HepG2 (cell line): ENCODE measurements at places on chromosomes 6 and 20.

GRCh38 chr20:50368813-50369224 lies 141.4 kb upstream of the PTPN1 start:
- H3K36me3 ChIP-seq: no peaks in the 10 kb centered on the region
- peaks cover 94% of the 10 kb centered on the region for H3K4me1 ChIP-seq
- peak overlapping the region; percentile 61 for H3K27ac ChIP-seq
- H3K4me3 ChIP-seq: peak overlapping the region; percentile 60
- 0 out of 3 replicates have a peak, but pooled peaks cover 1% of the 10 kb centered on the region for H3K27me3 ChIP-seq

DNA sequence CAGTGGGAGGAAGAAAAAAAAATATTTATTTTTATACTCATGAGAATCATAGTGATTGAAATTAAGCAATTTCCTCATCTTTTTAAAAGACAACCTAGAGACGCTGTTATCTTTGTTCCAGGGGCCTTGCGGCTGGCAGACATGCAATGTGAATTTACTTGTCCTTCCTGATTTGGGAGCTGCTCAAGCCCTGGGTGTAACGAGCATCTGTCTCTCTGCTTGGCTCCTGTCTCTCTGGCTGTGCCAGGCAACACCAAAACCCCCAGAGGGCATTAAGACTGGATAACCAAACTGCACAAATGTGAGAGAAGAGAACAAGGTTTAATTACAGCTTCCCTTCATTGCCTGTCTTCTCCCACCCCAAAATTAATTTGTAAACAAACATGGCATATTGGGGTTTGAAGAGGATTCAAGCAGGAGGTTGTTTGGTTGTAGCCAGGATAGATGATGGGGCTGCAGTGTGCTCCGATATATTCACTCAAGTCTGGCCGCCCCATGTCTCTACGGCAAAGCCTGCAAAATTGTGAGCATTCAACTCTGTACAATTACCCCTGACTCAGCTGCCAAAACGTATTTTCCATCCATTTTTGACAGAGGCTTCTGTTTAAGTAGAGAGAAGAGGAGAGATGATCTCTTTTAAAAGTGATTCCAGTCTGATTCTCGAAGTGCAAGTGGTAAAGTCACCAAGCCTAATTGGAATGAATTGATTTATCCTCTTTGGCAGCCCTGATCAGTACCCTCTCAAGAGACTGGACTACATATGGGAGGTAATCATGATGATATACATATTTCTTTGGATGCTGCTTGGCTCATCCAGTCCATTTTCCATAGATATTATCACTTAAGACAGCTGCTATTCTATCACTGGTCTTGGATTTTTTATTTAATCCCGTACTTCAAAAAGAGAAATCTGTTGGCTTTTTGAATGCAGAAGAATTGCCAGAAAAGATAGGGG lies 170.2 kb downstream of the SLC24A3 start:
- no peaks in the 10 kb centered on the region for H3K36me3 ChIP-seq
- H3K27me3 ChIP-seq: no peaks in the 10 kb centered on the region
- H3K27ac ChIP-seq: no peak overlapping the region
- no peak for DNase-seq
- no peak overlapping the region for H3K4me3 ChIP-seq

GRCh38 chr6:1390133-1390945 lies 963 bp downstream of the FOXF2 start:
- DNase-seq: no peak
- H3K27me3 ChIP-seq: peaks cover 93% of the 10 kb centered on the region
- no peaks in the 10 kb centered on the region for H3K36me3 ChIP-seq
- no peak overlapping the region for H3K27ac ChIP-seq
- H3K4me1 ChIP-seq: peaks cover 10% of the 10 kb centered on the region; the same call in 1 of the 2 replicates

GRCh38 chr20:2507464-2507863 lies 1.3 kb downstream of the ZNF343 start:
- H3K4me1 ChIP-seq: peaks cover 30% of the 10 kb centered on the region
- no peaks in the 10 kb centered on the region for H3K36me3 ChIP-seq
- H3K27ac ChIP-seq: no peak overlapping the region
- peak overlapping the region; percentile 96 for H3K4me3 ChIP-seq
- DNase-seq: no peak
